ENCODE measurements at places on chromosomes 3 and 15.

- peak; percentile 31 for DNase-seq
These were observed 29.7 kb downstream of the ACSBG1 start for GRCh38 chr15:78204351-78205309.

DNA sequence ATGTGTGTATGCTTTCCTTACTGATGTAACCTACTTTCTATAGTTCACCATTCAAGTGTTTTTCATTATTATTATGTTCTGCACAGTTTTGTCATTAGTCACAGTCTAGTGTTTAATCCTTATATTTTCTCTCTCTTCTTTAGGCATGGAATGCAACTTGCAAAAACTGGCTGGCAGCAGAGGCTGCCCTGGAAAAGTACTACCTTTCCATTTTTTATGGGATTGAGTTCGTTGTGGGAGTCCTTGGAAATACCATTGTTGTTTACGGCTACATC, 6.9 kb downstream of the SUCNR1 start:
- DNase-seq = no peak

DNA sequence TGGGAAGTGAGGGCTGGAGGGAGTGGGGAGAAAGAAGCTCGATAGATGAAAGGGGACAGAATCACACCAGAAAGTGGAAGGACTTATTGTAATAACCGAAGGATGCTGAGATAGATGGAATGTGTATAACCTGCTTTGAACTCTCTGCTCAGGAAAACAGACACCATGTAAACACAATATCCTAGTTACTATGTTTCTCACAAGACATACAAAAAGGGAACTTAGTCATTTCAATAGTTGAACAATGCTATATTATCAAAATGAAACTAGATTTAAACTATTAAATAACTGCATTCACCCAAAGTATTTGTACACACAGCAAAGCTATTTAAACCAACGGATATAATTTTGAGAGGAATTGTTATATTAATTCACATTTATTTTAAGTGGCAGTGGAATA, 108.3 kb upstream of the GADL1 start:
- DNase-seq = no peak

DNA sequence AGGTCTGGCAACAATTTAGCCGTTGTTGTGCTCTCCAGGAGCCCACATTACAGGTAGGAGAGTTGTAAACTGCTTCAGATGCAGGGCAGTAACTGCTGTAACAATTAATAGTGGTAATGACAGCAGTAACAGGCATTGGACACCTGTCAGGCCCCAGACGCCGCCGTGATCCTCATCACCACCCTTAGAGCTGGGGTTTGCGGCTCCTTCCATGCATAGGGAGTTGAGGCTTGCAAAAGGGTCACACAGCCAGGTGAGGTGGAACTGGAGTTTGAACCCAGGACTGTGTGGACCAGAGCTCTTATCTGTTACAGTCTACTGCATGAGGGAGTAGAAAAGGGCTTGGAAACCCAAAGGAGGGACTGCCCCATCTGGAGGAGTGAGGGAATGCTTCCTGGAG, 26.8 kb upstream of the NR2C2 start:
- DNase-seq = no peak

DNA sequence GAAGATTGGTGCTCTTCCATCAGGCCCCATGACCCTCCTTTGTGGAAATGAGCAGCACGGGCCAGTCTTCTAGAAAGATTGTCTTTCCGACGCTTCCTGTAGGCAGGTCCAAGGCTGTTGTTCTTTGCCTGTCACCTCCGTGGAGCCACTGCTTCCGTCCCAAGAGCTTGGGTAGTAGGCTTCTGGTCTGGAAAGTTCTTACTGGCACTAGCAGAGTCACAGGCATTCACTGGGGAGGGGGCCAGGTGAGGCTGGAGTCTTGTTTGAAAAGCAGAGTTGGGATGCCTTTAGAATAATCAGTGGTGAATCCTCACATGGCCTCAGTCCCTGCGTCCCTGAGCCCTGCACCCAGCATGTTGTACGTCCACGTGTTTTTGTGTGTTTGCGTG, 76.2 kb upstream of the ADPGK start:
- DNase-seq = no peak

DNA sequence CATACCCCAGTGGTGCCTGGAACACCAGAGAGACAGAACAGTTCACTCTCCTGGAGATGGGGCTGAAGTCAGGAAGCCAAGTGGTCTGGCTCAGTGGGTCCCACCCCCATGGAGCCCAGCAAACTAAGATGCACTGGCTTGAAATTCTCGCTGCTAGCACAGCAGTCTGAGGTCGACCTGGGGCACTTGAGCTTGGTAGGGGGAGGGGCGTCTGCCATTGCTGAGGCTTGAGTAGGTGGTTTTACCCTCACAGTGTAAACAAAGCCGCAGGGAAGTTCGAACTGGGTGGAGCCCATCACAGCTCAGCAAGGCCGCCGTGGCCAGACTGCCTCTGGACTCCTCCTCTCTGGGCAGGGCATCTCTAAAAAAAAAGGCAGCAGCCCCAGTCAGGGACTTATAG, 272.0 kb downstream of the KLF13 start:
- no peak for DNase-seq

DNA sequence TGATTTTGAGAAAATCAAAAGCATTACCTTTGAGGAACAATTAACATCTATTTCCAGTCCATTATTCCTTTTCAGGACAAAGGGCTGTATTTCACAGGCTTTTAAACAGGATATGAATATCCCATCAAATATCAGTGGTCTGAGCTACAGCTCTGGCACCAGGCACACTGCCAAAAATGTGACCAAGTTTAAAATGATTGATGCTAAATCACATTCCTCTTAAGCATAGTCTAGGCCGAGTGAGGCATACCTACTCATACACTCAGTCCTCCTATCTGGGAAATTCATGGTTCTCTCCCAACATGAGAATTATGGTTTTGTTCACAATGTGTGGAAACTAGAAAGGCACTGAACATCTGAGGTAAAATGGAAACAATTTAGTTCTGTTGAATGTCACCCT, 683.5 kb downstream of the TUSC7 start:
- DNase-seq = no peak

- DNase-seq = no peak
These were observed 77.5 kb upstream of the PRR23C start for GRCh38 chr3:139122221-139122581.

GRCh38 chr15:35973029-35973428, 427.1 kb upstream of the DPH6 start:
- no peak for DNase-seq

GRCh38 chr3:126013751-126014156, 44.8 kb downstream of the ROPN1B start:
- DNase-seq = no peak

GRCh38 chr3:150540297-150540696, 6.0 kb downstream of the SERP1 start:
- DNase-seq = no peak

DNA sequence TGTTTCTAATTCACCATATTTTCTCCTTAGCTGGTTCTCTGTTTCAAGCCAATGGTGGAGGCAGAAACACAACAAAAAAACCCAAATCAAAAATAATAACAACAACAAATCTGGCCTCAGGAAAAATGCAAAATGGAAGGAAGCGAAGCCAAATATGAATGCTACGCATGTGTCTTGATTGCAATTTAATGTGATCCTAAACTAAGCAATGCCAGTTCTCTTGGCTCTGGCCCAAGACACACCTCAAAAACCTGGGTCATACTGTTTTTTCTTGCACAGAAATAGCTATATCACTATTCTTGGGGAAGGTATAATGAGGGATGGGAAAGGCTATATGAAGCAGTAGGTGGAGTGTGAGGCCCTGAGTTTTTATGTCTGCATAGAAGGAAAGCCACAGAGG, 724.7 kb downstream of the AGBL1 start:
- DNase-seq = no peak

DNA sequence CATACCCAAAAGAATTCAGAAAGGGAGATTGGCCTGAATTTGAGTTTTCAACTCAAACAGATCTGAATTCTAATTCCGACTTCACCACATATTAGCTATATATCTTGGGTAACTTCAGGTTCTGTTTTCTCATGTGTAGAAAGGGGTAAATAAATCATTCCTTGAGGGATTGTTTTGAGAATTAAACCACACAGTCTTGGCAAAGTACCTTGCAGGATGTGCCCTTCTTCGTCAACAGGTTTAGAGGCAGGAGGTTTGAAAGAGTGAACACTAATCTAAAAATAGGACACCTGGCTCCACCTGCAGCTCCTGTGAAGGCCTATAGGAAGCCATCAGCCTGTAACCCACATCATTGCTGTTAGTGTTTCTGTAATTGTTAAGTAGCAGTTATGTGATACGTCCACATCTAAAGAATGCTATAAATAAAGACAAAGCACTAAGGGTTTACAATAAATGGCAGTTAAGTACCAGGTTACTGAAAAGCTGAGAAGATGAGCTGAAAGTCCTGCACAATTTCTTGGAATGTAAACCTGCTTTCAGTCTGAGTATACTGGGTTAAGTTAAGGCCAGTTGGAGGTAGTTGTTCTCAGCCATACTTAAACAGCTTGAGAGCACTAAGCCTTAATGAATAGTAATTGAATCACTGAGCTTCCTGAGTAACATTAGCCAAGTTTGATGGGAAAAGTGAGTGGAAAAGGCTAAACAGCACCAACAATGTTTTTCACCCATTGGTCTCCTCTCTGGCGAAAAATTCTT, 6.0 kb downstream of the CCDC80 start:
- DNase-seq = no peak

DNA sequence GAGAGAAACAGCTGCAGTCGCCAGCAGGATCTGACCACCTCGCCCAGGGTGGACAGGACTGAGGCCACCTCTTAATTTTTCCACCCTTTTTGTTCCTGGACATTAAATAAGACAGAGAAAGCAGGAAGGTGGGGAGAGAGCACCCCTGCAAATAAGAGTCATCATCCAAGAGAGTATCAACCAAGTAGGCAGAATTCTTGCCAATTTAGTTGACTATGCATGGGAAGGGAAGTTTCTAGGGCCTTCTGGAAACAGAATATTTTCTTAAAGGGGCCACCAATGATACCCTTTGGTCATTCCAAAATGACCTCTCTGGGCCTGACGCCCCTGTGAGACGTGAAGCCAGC, 136.2 kb downstream of the TJP1 start:
- no peak for DNase-seq

GRCh38 chr3:169627073-169627472, 36.4 kb downstream of the MECOM start:
- DNase-seq = no peak

DNA sequence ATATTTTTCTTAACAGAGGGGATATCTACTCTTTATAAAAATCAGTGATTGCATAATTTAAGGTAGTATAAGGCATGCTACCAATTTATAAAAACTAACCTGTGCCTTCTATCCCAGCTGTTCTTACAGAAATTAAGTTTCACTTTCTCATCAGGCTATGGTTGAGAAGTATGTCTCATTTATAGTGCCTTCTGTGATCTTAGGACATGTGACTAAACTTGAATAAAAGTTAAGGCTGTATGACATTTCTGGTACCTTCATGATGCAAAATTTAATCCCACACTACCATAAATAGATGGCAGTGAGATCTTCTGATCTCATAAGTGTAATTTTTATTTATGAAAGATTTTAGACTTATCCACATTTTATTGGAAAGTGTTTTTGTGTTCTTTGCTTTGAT, 12.6 kb downstream of the TIPARP start:
- DNase-seq = no peak

DNA sequence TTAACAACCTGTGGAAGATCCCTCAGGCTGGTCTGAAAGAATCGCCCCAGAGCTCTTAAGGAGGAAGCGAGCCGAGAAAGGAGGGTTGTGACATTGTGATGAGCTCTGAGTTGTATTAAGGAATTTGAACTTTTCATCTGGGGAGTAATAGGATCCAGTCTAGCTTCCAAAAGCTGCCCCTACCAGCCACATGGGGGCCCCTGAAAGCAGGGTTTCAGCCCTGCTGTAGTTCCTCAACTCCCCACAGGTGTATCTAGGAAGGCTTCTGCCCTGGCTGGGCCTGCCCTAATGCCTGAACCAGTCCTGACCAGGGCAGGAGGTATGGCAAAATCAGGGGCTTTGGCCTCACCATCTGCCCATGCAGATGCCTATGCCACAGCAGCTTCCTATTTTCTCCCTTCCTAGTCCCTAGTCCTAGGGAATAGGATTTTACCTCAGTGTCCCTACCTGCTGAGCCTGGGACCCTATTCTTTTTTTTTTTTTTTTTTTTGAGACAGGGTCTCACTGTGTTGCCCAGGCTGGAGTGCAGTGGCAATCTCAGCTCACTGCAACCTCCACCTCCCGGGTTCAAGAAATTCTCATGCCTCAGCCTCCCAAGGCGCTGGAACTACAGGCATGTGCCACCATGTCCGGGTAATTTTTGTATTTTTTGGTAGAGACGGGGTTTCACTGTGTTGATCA, 5.0 kb upstream of the AP3S2 start:
- peak; percentile 62 for DNase-seq

- DNase-seq = no peak
These were observed 99.8 kb downstream of the MEGF11 start for GRCh38 chr15:66153549-66154415.

DNA sequence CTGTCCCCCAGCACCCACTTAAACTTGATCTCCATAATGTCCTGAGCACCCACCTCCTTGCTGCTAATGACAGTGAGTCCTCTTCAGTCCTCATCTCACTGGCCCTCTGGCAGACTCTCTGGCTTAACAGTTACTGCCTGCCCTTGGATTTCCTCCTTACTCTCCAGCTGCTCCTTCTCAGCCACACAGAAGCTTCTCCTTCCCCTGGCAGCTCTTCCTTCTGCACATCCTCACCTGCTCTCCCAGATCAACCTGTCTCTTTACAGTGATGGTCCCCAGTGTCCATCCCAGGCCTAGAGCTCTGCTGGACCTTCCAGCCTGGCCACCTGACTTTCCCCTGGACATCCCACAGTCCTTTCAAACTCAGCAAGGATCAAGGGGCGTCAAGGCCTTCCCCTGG, 47.4 kb upstream of the SMAD3 start:
- DNase-seq = peak; percentile 11

GRCh38 chr3:17949101-17949500, 206.7 kb upstream of the TBC1D5 start:
- no peak for DNase-seq

DNA sequence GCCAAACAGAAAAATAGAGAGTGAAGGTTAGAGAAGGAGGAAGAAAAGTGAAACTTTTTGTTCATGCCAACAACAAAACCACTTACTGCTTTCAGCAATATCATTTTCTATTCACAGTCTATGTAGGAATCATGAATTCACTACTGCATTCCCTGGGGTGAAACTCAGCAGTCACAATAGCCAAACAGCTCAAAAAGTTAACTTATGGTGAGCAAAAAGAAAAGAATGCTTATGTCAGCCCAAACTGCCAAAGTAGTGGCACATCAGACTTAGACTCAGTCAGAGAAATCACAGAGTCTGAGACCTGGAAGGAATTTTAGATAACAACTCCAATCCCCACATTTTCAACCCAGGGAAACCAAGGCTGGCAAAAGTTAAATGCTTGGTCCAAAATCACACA, 238.7 kb upstream of the TMCO5A start:
- no peak for DNase-seq

GRCh38 chr3:176795891-176796290, 401.4 kb downstream of the TBL1XR1 start:
- no peak for DNase-seq

GRCh38 chr3:50447290-50447840, 56.1 kb downstream of the CACNA2D2 start:
- no peak for DNase-seq

DNA sequence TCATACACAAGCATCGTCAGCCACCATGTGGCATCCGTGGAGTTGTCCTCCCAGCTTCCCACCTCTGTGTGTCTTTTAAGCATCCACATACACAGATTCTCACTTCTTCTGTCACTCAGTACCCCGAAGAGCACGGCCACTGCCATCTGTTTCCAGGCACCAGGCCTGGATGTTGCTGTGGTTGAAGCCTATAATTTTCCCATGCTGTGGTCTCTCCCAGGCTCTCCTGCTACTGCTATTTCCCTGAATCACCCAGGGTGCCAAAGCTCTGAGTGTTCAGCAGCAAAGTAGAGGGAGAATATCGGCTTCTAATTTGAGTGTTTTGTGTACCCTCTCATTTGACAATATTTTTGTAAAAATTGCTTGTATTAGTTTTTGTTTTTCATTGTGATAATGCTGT, 265.7 kb downstream of the DIPK2A start:
- DNase-seq = no peak
